ENCODE measurements at places on chromosomes 6 and 20.

GRCh38 chr6:83313882-83314281 lies 117.0 kb downstream of the ME1 start:
- no peak for DNase-seq

GRCh38 chr20:63855363-63856097 lies 5.8 kb upstream of the ABHD16B start:
- DNase-seq = no peak

DNA sequence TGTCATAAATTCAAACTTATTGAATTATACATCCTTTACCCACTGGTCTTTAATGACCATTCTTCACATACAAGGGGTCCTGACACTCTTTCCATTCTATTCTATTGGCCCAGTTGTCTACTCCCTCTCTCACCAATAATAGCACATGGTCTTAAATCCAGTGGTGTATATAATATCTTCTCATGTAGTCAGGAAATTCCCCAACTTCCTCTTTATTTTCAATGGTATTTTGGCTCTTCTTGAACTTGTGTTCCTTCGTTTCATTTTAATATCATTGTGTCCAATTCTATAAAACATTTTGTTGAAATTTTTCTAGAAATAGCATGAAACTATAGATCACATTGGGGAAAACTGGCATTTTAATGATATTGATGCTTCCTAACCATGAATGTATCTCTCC lies 36.8 kb downstream of the PSMB9 start:
- DNase-seq = no peak

- no peak for DNase-seq
These were observed 192.3 kb upstream of the RIN2 start for GRCh38 chr20:19565736-19566135.

GRCh38 chr6:113674075-113674474 lies 183.1 kb upstream of the MARCKS start:
- no peak for DNase-seq

DNA sequence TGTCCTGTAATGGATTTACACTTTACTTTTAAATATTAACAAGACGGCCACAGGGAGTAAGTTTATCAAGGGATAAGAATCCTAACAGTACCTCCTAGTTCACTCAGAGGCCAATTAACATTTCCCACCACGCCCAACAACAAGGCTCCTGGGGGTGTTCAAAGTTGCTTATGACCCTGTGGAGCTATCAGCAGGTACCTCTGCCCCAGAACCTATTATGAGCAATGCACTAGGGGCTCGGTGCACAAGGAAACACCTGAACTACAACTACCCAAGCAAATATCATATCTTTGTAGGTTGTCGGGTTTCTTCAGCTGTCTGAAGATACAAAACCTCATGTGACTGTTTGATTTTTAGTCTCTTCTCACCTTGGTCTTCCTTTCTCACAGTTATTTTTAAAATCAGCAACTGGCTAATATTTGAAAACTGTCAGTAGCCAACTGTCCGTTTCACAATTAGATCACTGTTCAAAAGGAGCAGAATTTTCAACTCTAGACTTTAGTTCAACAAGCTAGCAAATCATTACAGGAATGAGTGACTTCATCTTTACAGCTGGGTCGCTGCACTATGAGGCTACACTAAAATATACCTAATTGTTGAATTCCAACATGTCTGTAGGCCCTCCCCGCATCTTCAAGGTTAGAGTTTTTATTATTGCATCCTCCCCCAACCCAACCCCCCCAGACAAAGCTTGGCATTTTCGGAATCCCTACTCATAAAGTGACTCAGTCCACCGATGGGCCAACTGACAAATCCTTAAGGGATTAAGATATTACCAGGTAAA lies 38.1 kb downstream of the B4GALT5 start:
- no peak for DNase-seq

Data from activated CD8-positive, alpha-beta memory T cell treated with anti-CD3 and anti-CD28 coated beads, Interleukin-2, amount 50 U/mL, for 48 hours (primary cell).